ENCODE measurements at places on chromosomes 1 and 21.

DNA sequence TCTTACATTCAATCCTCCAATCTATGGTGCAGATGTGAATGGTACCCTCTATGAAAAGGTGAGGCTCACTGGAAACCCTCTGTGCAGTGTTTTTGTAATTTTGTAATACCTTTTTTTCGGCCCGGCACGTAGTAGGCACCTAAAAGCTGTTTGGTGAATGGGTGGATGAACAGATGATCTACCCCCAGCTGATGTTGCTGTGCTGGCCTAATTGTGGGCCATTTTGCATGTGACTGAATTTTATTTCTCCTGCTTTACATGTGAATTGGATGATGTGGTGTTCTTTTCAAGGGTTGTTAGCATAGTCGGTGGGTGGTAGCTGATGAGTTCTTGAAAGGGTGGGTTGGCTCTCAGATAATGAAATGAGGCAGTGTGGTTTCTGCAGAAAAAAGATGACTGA is 10.4 kb downstream of the KDM4A start:
- DNase-seq = no peak

- DNase-seq = no peak
Measured at GRCh38 chr1:167412920-167413319, 105.4 kb downstream of the CD247 start.

DNA sequence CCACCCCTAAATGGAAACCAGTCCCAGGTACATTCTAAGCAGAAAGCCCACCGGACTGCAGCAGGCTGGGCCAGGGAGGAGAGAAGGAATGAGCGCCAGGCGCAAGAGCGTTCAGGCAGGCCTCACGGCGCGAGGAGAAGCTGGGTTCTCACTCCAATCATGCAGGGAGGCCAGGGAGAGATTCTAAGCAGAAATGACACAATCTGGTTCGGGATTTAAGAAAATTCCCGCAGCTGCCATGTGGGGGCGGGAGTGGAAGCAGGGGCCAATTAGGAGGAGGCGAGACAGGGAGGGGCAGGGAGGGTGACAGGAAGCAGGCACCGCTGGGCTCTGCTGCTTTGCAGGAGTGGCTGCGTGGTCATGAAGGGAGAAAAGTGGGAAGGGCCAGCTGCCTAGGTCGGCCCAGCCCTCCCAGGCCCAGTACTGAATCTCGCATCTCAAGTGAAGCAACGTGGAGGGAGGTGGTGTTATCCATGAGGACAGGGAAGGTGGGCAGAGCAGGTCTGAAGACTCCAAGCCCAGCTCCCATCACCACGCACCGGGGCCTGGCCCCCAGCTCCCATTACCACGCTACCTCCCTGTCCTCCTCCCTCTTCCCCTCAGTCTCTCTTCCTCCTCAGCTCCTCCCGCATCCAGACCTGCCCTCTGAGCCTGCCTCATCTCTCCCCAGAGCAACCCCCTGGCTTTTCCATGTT is 11.8 kb downstream of the NPHP4 start:
- DNase-seq = no peak

DNA sequence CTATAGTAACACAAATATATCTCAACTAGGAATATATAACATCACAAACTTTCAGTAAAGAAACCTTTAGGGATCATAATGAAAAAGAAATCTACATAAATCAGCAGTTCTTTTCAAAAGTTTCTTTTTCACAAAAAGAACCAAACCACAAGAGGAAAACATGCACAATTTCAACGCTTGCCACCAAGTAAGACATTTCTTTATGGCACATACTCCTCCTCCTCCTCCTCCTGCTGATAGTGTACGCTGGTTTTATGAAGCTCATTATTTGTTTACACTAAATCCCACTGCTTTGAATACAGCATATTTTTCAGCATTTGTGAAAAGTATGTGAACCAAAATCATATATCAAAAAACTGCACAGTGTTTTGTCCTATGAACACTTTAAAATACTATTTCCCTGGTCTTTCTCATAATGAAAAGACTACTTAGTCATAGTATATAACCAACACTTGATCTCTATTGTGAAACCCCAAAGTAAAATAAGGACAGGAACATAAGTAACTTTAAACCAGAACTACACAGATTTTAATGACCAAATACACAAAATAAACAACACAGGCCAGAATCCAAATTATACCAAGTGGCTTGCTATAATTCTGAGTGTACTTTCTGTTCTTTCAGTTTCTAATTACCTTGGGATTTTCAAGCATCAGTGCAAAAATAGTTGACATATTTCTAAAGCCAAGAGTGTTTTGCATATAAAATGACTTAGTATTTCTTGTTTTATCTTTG is 184.2 kb downstream of the EIF4G3 start:
- no peak for DNase-seq

GRCh38 chr1:48720929-48721328 is 55.8 kb downstream of the BEND5 start:
- no peak for DNase-seq

- no peak for DNase-seq
Measured at GRCh38 chr1:35316264-35316663, 47.8 kb downstream of the ZMYM4 start.

DNA sequence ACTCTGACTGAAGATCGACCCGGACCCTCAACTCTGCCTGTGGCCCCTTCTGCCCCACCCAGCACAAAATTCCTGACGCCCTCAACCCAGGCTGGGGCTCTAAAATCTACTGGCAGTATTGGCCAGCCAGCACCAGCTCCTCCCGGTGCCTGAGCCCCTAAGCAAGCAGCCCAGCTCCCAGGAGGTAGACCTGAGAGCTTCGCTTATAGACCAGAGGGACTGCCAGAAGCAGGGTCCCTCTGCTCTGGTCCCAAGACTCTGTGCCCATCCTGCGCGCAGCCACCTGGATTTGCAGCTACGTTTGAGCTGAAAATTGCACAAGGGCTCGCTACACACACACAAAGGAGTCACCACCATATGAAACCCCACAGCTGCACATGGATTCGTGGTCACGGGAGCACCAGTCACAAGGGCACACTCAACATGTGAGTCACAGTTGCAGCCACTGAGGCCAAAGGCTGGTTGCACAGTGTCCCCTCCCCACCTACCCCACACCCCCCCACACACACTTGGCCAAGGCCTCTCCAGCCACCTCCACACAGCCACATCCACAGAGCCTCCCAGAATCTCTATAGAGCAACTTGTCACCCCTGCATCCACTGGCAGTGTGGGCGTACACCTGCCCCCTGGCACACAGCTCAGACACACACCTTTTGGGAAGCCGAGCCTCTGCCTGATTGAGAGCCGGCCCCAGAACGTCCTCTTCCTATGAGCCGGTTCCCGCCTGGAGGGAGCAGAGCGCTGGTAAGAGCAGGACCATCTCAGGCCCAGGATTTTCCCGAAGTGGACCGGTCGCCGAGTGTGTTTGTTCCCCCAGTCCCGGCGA is 1.1 kb upstream of the DMBX1 start:
- no peak for DNase-seq

- DNase-seq = no peak
Measured at GRCh38 chr1:51133045-51133444, 31.0 kb downstream of the C1orf185 start.

DNA sequence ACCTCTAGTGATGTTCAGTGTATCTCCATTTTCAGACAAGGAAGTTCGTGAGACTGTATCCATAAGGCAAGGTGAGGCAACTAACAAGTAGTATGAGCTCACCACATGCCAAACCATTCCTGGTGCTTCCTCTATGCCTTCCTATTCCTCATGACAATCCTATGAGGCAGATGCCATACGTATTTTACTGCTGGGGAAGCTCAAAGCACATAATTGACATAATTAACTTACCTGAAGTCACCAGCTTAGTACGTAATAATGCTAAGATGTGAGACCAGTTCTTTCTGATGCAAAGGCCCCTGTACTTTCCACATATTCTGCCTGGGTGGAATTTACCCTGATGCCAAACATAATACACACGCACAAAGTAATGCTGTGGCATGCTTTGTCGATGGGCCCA is 83.6 kb upstream of the NFIA start:
- DNase-seq = no peak

DNA sequence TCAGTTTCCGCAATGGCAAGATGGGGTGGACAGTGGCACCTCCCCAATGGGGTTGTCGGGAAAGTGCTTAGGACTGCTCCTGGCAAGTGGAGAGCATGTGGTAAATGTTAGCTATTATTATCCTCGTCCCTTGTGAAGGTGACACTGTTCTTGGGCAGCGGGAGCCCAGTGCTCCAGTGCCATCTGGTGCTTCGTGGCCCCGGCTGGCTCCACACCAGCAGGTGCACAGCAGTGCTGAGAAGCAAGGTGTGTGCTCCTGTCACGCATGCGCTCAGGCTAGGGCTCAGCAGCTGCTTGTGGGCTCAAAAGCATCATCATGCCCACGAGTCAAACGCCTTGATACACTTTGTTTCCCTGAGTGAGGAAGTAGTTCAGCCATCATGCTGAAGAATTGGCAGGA is 24.9 kb upstream of the KCNC4 start:
- no peak for DNase-seq

DNA sequence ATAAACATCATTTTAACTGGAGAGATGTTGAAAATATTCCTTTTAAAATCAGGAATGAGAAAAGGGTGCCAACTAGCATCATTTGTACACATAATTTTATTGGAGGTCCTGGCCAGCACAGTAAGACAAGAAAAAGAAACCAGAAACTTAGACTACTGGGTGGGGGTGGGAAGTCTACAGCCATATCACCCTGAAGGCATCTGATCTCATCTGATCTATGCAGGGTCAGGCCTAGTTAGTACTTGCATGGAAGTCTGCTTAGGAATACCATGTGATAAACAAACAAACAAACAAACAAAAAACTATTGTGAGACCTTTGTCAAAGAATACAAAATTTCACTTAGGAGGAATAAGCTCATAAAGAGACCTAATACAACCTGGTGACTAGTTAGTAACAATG is 54.2 kb downstream of the EIF2B3 start:
- DNase-seq = no peak

DNA sequence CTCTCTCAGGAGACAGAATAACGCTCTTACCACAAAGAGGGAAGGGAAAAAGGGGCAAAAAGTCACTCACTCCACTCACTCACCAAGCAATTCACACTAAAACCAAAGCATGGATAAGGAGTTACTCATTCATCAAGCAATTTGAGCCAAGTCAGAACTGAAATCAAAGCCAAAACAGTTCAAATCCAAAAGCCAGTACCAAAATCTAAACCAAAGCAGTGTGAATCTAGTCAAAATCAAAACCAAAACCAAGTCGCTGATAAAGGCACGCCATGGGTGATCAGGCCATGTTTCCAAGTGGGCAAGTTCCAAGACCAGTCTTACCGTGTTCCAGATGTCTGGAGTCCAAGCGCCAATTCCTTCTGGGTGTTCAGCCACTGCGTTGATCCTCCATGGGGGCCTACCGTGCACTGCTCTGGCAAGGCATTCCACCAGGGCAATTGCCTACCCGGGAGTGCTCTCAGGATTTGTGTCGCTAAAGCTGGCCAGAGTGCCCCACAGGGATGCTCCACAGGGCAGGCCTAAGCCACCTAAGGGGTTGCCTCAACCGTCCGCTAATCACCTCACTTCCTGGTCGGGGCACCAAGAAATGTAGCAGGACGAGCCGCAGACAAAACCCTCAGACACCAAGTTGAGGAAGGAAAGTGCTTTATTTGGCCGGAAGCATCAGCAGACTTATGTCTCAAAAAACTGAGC is 142.3 kb downstream of the TRIM33 start:
- no peak for DNase-seq

- DNase-seq = no peak
Measured at GRCh38 chr1:183267646-183268431, 81.8 kb downstream of the LAMC2 start.

DNA sequence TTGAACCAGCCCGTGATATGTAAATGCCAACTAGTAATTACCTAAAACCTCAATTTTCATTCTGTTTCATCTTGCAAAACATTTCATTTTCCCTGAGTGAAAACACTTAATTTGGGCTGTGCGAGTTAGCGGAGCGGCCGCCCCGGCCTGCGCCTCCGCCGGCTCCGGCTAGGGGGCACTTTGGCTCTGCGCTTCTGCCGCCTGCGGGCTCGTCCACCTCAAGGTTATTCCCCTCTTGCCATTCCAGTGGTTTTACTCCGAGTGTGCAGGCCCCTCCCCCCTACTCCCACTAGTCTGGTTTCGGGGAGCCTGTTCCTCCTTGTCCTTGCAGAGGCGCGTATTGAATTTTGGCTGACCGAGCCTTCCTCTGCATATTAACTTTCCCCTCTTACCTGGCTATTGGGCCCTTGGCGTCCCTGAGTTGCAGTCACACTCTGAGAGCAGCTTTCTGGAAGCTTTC is 55.6 kb downstream of the PEX14 start:
- no peak for DNase-seq

GRCh38 chr1:241800640-241801039 is 47.4 kb upstream of the EXO1 start:
- no peak for DNase-seq

GRCh38 chr1:12052997-12053686 is 10.0 kb upstream of the TNFRSF8 start:
- DNase-seq = no peak

GRCh38 chr1:33370301-33370700 is 49.4 kb upstream of the A3GALT2 start:
- no peak for DNase-seq

- DNase-seq = peak; percentile 55
Measured at GRCh38 chr1:40059338-40059959, 18.9 kb downstream of the CAP1 start.

DNA sequence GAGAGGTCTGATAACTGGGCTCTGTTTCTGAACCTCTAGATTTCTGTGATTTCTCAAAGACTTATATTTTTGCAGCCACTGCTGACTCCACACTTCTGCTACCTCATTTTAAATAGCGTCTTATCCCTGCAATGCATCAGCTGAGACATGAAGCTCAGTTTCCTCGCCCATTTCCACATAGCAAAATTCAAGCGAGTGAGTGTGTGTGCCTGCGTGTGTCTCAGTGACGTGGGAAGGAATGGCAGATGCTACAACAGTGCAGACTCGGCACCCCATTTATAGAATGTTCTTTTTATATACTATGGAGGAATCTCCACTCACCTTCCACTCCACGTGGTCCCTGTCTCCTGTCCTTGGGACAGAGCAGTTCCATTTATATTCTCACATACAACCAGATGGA is 35.7 kb downstream of the ZMYND12 start:
- DNase-seq = no peak

DNA sequence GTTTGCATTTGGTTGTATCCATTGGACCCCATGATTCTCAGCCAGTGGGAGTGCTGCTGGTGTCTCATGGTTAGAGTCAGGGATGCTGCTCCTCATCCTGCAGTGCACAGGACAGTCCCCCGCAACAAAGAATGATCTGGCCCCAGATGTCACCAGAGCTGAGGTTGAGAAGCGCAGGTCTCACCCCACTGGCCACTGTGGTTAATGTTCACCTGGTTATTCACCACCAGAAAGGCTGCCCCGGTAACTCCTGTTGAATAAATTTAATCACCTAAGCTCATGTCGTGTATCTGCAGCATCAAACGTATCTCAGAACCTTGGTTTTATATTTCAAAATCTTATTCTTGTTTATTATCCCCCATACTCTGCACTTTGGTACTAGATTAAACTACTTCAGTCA is 75.8 kb downstream of the ATP5PO start:
- no peak for DNase-seq

GRCh38 chr1:162219461-162219860 is 150.0 kb downstream of the NOS1AP start:
- no peak for DNase-seq

GRCh38 chr1:180252638-180253536 is 22.8 kb downstream of the LHX4 start:
- DNase-seq = peak; percentile 69
